ENCODE measurements at places on chromosomes 11 and 22.

DNA sequence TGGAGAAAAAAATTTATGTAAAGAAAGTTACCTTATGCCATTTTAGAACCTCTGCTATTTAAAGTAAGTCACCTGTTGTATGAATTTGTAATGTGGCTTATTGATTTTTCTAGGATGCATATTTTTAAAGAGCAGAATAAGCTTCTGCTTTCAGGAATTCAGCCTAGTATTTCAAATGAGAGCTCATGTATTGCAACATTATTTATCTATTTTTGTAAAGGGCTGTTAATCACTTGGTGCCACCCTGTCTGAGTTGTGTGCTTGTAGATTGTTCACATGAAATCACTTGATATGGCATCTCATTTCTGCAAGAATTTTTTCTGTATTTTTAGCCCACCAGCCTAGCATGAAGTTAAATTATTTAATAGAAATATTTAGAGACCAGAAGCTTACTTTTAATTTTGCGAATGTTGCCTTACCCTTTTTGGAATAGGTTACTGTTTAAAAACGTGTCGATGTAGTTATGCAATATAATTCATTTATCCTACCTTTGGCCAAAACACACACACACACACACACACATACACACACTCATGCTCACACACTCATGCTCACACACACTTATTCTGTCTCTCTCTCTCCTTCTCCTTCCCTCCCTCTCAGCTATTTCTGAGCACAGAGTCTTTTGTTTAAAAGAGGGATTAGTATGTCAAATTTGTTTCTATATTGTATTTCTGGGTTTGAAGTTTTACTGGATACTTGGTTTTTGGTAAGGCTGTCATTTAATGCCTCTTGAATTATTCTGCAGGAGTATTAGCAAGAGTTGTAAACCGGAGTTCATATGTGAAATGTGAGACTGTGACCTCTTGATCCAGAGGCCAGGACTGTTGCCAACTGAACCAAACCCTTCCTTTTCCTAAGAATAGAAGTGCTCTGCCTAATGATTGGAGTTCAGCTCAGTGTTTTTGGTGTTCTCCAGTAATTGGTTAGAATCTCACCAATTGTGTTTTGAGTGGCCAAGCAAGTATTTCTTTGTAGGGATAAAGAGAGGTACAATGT, 34.4 kb downstream of the YAP1 start:
- no peak for DNase-seq

DNA sequence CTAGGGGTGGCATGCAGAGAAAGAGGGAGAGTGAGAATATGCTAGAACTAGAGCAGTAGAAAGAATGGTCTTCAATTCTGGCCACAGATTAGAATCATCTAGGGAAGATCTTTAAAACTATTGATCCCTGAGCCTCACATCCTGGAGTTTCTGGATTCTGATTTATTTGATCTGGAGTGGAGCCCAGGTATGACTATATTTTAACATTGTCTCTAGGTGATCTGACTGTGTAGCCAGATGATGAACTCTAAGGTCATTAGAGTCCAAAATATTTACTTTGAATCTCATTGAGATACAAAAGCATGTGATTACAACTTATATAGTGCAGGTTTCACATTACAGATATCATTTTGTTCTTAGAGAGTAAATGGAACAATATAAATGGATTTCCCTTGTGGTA, 79.7 kb downstream of the FDX1 start:
- DNase-seq = no peak

- DNase-seq = no peak
Measured at GRCh38 chr11:554428-555226, 5.9 kb downstream of the LMNTD2 start.

DNA sequence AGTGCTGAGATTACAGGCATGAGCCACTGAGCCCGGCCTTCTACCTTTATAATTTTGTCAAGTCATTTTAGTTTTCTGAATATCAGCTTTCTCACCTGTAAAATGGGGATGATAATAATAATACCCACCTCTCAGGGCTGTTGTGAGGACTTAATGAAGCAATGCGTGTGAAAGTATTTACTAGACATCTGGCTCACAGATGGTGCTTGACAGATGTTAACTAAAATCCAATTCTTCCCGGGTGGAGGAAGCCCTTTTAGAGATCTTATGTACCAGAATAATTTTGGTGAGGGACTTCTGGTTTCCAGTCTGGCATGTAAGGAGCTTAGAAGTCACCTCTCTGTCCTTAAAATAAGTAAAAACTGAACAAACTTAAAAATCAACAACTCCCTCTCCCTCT, 43.7 kb upstream of the NUP160 start:
- no peak for DNase-seq

DNA sequence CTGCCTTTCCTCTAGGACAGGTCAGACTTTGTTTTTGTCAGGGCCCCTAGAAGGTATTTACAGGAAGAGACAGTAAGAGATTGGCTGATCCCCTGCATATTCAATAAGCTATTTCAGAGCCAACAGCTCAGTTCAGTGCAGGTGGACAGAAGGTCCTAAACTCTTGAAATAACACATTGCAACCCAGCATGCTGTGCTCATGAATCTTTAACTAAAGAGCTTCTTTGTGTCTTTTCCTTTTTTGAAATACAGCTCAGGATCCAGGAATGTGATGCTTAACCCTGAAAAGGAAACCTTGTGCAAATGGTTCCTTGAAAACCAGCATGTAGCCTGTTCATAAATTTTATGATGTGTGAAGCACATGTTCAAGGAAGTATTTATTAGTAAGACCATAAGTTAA, 43.9 kb downstream of the BBOX1 start:
- no peak for DNase-seq
